ENCODE measurements at places on chromosomes 13 and 19.
A peak's percentile ranks its signal among the peaks of the same experiment; 100 is the strongest.

- no peak for DNase-seq
Measured at GRCh38 chr13:80740071-80740470, 399.1 kb upstream of the SPRY2 start.

DNA sequence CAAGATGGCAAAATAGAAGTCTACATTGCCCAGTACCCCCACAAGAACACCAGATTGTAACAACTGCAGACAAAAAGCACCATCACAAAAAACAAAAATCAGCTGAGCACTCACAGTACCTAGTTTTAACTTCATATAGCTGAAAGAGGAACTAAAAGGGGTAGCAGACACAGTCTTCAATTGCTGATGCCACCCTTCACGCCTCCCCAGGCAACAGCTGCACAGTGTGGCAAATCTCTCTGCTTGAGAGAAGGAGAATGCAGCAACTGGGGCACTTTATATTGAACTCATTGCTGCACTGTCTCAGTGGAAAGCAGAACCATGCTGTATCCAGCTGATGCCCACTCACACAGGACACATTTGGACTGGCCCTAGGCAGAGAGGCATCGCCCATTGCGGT lies 2714.5 kb upstream of the PCDH20 start:
- DNase-seq = no peak

DNA sequence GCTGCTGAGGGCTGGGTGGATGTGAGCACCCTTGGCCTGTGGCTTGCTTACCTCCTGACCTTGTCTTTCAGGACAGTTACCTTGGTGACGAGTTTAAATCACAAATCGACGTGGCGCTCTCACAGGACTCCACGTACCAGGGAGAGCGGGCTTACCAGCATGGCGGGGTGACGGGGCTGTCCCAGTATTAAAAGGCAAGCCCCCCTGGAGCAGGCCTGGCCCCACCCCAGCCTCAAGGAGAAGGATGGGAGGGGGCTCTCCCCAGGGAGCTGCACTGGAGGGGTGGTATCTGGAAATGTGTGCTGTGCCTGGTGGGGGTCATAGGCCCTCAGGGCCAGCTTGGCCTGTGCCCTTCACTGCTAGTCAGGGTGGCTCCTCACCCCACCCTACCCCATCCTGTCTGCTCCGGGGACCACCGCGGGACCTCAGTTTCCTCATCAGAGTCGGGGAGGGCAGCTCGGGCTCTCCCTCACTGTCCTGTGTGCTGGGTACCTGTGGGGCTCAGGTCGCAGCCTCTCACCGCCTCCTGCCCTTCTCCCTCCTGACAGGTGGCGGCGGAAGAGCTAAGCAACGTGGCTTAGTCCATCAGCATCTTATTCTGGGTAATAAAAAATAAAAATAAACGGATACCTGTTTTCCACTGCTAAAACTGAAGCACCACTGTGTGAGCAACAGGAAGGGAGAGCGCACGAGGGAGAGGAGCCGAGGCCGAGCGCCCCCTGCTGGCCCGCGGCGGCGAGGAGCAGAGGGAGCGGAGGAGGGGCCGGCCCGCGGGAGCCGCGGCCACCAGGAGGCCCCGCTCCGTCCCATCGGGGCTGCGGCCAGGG lies 29.8 kb downstream of the CERS1 start:
- DNase-seq = peak; percentile 37

- DNase-seq = no peak
Measured at GRCh38 chr13:31878955-31879354, 139.6 kb downstream of the RXFP2 start.

Data from fibroblast of upper back skin (primary cell).